ENCODE measurements at places on chromosomes 16 and 17.

- DNase-seq = no peak
Measured at GRCh38 chr17:39746145-39746461, 8.4 kb downstream of the GRB7 start.

DNA sequence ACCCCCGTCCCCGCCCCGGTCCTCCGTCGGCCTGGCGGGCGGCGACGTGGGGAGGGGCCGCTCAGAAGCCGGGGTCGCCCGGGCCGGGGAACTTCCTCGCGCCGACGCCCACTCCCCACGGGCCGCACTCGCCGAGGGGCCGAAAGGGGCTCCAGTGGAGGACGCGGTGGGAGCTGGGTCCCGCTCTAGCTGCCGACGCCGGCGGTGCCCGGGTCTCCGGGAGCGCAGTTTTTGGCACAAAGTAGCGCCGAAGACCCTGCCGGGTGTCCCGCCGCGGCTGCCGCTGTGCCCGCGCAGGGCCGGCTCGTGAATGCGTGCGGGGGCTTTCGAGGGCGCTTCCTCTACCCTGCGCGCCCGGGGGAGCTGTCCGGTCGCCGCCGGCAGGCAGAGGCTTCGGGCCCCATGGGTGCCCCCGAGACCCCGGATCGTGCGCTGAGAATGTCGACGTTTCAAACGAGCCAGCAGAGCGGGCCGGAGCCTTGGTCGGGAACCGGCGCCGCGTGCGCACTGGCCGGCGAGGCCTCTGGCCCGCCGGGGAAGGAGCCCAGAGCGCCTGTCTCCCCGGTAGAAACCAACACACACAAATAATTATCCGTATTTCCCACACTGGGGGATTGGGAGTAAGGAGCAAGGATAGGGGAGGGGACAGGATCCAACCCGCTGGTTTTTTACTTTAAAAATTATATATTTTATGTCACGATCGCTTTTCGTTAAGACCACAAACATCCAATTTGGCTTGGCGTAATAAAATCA, 46.6 kb upstream of the SLC38A10 start:
- DNase-seq = no peak

GRCh38 chr17:60381958-60382357, 10.0 kb downstream of the USP32 start:
- DNase-seq = no peak

DNA sequence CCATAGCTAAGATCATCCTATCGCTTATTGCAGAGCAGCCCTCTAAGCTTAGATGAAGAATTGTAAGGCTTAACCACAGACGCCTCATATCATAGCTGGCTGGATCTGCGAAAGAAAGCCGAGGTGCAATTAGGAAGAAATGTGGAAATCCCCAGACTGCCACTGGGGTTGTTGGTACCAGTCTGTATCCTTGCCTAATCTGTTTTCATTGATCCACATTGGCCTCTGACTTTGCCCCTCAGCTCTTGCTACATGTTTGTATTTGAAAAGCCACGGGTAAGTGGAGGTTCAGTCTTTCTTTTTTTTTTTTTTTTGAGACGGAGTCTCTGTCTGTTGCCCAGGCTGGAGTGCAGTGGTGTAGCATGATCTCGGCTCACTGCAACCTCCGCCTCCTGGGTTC, 48.9 kb downstream of the TANGO6 start:
- DNase-seq = no peak

GRCh38 chr17:67238991-67239390, 6.0 kb downstream of the HELZ start:
- no peak for DNase-seq

DNA sequence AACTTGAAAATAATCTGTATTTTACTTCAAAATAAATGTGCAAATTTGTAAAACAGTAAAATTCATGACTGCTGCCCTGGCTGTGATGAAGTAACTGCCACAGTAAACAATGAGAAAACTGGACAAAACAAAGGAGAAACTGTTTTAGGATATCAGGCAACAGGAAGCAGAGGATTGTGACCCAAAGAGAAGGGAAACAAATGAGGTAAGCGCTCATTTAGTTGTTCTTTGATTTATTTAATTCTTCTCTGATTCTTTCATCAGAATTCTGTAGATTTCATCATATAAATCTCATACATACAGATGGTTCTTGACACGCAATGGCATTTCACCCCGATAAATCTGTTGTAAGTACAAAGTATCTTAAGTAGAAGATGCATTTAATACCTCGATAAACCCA, 198.1 kb upstream of the AXIN2 start:
- DNase-seq = no peak

GRCh38 chr17:8862213-8863056, 5.0 kb downstream of the PIK3R6 start:
- no peak for DNase-seq

DNA sequence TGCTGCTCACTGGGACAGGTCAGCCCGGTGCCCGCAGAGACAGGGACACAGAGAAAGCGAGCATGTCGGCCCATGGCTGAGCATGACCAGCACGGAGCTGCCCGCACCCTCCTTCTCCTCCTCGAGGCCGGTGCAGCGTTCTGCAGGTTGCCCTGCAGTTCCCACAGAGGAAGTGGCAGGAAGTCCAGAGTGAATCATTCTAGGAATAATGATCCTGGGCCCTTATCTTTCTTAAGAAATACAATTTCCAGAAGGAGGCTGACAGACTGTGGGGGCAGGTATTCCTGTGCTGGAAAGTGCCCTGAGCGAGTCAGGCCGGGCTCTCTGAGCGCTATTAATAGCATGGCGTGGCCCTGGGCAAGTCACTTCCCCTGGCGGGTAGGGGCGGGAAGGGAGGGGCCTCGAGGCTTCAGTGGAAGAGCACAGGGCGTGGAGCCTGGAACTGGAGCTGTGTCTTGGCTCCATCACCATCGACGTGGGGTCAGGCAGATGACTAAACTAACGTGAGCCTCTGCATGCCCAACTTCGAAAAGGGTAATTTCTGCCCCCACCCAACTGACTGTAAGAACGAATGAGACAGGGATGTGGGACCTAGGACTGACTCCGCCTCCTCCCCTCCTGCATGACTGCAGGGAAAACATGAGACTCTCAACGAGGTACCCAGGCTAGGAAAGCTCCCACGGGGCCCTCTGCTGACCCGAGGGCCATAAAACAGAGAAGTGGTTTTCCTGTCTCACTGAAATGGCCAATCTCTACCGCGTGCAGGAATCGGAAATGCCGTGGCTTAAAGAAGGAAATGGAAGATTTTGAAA, 9.8 kb downstream of the TMEM204 start:
- DNase-seq = peak; percentile 25

DNA sequence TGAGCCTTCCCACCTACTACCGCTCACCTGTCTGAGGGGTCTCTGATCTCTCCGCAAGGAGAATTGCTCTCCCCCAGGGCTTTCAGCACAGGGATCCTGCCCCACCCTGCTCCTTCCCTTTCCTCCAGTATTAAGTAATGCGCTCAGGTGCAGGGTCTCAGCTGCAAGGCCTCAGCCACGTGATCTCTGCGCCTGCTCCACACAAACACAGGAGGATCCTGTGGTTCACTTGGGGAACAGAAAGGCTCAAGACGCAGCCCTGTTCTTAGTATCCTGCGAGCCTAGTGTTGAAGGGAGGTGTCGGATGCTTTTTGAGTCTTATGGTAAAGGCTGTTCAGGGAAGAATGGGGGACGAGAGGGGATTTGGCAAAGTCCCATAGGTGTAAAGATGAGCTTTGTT, 41.6 kb upstream of the GCSH start:
- no peak for DNase-seq

GRCh38 chr16:55322327-55322726, 1.7 kb upstream of the IRX6 start:
- no peak for DNase-seq

- no peak for DNase-seq
Measured at GRCh38 chr16:50901062-50901461, 159.2 kb downstream of the CYLD start.

- no peak for DNase-seq
Measured at GRCh38 chr17:47265983-47266541, 12.4 kb downstream of the ITGB3 start.

DNA sequence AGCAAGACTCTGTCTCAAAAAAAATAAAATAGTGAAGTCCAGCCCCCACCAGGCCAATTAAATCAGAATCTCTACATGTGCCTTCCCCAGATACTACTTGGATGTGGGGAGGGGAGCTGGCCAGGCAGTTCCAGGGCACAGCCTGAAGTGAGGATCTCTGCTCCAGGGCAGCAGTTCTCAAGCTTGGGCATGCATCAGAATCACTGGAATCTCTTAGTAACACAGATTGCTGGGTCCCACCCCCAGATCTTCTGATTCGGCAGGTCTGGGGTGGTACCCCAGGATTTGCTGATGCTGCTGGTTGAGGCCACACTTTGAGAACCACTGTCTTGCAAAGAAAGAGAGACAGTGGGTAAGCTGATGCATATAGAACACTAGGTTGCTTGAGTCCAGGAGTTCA, 8.3 kb upstream of the CDH5 start:
- DNase-seq = no peak

DNA sequence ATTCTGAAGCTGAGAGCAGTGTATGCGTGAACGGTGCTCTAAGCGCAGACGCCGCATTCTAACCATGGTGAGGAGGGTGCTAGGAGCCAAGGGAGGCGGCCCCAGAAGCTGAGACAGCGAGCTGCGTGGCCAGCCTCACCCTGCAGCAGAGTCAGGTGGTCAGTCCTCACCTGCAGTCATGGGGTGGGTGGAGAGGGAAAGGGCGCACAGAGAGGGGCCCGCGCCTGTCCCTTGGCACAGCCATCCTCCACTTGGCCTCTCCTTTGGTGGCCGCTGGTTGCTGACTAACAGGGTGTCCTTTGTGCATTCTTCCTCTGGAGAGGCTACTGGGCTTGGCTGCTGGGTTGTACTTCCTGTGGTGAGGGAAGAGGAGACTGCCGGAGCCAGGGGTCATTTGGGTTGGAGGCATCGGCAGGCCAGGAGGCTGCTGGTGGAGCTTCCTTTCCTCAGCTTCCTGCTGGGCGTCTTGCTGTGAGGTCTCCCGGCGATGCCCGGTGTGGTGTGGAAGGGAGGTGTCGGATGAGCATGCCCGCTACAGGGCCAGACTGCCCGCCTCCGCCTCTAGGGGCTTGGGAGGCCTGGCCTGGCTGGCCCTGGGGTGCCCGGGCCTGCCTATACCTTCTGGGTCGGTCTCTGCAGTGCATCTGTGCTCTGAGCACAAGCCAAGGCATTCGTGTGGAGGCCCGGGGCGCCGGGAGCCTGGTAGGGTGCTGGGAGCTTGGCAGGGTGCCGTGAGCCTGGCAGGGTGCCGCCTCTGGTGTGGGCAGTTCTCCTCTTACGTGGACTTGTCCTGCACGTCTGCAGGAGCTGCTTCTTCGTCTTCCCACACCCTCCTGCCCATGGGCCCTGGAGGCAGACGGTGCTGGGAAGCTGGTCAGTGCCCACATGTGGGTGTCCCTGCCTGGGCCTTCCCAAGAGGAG, 17.4 kb downstream of the RNF213 start:
- DNase-seq = no peak

- DNase-seq = no peak
Measured at GRCh38 chr17:80519091-80519781, 25.4 kb upstream of the RPTOR start.

- no peak for DNase-seq
Measured at GRCh38 chr16:87045466-87046216, 271.6 kb downstream of the C16orf95 start.

GRCh38 chr16:48605518-48606110, 4.4 kb downstream of the N4BP1 start:
- no peak for DNase-seq
